ENCODE measurements at places on chromosomes 3 and 15.

DNA sequence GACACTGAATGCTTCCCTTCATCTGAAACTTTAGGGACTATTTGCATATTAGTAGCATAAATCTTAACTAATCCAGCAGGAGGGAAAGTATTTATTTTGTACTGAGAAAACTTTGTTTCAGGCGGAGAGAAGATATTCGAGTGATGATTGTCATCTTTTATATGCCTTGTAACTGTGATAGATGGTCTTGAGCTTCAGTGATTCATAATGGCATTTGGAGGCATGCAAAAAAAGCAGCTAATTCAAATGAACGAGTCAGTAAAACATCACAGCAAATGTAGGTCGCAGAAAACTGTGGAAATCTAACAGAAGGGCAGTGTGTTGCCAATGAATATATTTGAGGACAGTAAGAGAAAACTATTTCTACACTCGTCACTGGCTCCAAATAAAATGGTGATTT lies 643.7 kb upstream of the NAALADL2 start:
- DNase-seq: no peak

GRCh38 chr3:158460926-158461325 lies 110.1 kb upstream of the MLF1 start:
- peak; percentile 52 for DNase-seq

DNA sequence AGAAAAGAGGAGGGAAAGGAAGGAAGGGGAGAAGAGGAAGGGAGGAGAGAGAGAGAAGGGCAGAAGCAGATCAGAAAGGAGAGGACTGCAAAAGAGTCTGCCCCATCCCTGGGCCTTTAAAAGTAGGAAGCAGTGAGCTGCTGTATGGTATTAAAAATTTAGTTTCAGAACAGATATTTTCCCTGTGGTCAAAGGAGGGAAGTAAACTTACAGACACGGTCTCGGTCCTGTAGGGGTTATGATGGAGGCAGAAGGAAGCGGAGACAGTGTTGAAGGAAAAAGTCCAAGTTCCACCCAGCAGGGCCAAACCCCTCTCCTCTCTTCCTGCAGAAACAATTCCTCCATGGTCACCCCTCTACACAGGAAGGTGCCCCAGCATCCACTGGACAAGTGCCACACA lies 122.0 kb upstream of the PROK2 start:
- DNase-seq: peak; percentile 76

DNA sequence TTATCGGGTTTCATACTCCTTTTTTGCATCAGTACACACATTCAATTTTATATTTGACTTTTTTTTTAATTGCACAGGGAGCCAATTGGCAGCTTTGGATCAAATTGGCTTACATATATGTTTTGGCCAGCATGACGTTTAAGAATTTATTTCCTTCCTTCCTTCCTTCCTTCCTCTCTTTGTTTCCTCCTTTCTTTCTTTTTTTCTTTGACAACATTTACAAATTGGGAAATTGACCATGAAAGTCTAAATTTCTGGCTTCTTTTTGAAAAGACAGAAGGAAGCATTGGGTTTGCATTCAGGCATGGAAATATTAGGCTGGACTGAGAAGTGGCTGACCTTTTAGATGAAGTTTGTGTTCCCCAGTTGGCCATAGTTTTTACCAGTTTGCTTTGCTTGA lies 103.4 kb upstream of the IGSF10 start:
- no peak for DNase-seq

DNA sequence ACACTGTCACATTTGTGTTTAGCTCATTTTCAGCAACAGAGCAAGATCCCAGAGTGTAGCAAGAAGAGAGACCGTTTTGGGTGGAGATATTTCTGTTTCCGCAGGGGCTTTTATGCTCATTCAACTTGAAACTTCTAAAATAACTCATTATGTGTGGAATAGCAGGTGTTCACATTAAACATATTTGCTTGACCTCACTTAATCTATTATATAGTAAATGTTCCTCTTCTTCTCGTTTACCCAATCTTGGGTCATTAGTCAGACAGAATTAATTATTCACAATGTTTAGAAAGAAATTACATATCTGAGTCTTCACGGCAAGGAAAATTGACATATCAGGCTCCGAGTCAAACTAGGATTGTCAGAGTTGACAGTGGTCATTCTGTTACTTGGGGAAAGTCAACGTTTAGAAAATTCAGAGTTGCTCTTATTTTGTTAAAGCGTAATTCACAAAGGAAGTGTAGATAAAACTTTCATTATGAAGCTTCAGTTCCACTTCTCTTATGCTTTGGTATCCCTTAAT lies 222.9 kb downstream of the TPRG1 start:
- no peak for DNase-seq

- DNase-seq: no peak
Measured at GRCh38 chr3:159045279-159045885, 243.5 kb downstream of the MFSD1 start.

GRCh38 chr3:33360136-33360825 lies 79.9 kb downstream of the UBP1 start:
- DNase-seq: no peak

DNA sequence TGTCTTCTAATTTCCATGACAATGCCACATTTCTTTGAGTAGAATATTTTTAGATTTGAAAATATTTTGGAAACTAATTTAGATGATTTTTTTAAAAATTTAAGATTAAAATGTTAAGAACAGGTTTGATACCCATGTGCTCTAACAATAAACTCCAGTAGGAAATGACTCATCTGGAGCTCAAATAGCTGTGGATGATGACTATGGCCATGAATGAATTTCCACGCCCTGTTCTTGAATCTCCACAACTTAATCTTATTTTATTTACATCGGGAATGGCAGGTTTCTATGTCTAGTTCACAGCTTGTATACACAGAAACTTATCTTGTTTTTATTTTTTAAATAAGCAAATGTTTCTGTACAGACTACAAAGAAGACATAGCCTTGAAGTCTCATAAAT lies 726.8 kb downstream of the NAALADL2 start:
- no peak for DNase-seq

DNA sequence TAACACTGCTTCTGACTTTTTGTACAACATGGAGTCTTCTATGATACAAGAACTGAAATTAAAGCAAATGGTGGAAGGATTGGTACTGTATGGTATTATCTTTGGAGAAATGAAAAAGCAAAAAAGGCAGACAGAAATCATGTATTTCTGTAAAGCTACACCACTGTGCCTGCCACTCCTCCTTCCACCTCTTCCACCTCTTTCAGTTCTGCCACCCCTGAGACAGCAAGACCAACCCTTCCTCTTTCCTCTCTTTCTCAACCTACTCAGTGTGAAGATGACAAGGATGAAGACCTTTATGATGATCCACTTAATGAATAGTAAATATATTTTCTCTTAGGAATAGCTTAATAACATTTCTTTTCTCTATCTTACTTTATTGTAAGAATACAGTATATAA lies 57.0 kb downstream of the CD200 start:
- peak; percentile 9 for DNase-seq

DNA sequence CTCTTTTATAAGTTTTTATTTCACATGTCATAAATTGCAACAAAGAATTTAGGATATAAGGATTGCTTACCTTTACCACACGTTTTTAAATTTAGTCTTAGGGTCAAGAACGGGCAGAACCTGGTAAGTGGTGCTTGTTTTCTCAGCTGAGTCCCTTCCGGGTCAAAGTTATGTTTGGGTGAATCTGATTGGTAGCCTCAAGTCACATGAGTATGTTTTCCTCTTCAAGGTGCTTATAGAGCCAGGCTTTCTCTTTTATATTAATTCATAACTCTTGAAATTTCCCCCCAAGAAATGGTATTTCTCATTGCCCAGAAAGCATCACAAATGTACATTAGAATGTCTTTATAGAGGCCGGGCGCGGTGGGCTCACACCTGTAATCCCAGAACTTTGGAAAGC lies 415.7 kb upstream of the ROBO2 start:
- no peak for DNase-seq
